ENCODE measurements at places on chromosomes 4 and X.

DNA sequence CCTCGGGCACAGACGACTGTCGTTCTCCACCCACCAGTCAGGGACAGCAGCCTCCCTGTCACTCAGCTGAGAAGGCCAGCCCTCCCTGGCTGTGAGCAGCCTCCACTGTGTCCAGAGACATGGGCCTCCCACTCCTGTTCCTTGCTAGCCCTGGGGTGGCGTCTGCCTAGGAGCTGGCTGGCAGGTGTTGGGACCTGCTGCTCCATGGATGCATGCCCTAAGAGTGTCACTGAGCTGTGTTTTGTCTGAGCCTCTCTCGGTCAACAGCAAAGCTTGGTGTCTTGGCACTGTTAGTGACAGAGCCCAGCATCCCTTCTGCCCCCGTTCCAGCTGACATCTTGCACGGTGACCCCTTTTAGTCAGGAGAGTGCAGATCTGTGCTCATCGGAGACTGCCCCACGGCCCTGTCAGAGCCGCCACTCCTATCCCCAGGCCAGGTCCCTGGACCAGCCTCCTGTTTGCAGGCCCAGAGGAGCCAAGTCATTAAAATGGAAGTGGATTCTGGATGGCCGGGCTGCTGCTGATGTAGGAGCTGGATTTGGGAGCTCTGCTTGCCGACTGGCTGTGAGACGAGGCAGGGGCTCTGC lies 7.9 kb upstream of the MSANTD1 start:
- no peak for DNase-seq

GRCh38 chrX:134971926-134972325 lies 18.9 kb upstream of the SMIM10 start:
- no peak for DNase-seq

DNA sequence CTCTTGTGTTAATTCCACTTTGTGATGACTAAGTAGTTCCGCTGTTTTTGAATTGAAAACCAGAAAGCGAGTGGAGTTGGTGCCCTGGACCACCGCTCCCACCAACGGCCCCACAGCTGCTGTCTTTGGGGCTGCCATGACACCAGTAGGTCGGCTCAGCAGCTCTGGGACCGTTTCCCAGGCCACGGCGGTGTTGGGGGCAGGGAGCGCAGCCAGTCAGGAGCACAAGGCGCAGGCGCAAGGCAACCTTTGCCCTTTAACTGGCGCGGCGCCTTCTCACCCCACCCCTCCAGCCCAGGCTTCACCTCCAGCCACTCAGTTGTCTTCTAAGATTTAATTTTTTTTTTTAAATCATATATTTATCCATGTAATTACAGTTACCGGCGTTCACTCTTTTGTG lies at the start of gene GK2:
TSS of gene GK2 (minus strand) at position 166 of the 400 bp plus-strand sequence. CDS start at position 138, 28 bp downstream.
- no peak for DNase-seq

- DNase-seq = no peak
Measured at GRCh38 chrX:45762699-45763647, 562.3 kb upstream of the DIPK2B start.

DNA sequence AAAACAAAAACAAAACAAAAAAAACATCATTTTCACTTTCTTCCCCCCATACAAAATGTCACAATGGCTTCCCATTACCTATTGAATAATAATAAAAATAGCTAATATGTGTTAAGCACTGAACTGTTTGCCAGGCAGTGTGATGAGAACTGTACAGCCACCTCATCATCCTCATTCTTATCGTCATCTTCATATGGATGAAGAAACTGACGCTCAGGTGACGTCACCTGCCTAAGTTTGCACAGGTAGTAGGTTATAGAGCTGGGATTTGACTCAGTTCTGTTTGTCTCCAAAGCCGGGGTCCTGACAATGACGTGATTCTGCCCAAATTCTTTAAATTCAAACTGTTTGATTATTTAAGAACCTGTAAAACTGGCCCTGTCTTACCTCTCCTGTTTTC lies 150.4 kb upstream of the SMIM10 start:
- no peak for DNase-seq

DNA sequence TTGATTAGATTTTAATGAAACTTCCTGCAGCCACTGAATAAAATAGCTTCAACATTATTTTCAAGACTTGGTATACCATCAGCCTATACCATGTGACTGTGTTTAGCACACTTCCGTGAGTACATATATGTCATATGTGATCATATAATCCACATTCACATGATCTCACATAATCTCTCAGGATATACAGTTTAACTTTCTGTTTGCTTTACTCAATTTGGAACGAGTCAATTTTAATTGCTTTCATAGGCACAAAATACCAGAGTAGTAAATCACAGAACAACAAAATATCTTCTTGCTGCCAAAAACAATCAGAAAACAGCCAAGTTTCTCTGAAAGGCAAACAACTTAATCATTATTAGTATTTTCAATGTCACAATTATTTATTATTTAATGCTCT lies 731.1 kb upstream of the DIAPH2 start:
- no peak for DNase-seq

DNA sequence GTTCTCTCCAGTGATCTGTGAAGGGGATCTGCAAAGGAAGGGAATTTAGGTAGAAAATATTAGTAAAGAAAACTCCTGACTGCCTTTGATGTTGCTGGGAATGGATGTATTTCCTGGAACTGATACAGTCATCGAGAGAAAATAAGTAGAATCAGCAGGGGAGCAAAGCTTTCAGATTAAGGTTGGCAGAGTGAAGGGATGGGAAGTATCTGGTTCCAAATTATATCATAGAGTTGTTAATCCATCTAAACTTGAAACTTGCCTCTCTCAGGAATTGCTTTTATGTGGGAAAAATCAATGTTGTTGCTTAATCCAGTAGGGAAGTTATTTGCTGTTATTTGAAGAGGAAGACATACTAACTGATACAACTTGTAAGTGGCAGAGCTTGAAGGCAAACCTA lies 19.3 kb downstream of the EPHA5 start:
- no peak for DNase-seq

DNA sequence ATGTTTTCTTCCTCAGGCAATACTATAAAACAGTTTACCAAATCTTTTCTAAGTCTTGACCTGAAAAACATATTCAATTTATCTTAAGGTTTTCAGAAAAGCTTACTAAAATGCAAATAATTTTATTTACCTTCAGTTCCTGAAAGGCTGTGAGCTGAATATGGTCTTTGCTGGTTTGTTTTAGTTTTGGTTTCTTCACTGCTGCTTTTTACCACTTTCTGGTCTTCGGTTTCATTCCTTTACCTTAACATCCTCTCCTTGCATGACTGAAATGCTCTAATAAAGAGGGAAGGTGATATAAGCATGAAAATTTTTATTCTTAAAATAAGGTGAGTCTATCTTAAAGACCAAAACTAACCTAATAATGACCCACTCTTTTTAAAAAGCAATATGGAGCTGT lies 97.1 kb upstream of the NRK start:
- no peak for DNase-seq

DNA sequence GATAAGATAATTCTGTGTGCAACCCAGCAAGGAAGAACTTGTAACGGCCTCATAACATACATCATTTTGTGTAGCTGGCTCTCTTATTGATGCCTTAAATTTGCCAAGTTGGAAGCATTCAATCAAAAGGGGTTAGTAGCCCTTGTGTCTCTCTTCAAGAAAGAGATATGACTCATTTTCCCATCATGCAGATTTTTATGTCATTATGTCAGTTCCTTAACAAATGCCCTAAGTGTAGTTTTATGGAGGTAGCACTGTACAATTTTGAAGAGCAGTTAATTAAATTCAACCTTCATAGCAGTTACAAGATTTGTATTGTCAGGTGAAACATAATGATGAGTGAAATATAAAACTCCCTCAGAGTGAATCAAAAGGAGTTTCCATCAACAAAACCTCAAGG lies 215.6 kb downstream of the GRIA3 start:
- no peak for DNase-seq

DNA sequence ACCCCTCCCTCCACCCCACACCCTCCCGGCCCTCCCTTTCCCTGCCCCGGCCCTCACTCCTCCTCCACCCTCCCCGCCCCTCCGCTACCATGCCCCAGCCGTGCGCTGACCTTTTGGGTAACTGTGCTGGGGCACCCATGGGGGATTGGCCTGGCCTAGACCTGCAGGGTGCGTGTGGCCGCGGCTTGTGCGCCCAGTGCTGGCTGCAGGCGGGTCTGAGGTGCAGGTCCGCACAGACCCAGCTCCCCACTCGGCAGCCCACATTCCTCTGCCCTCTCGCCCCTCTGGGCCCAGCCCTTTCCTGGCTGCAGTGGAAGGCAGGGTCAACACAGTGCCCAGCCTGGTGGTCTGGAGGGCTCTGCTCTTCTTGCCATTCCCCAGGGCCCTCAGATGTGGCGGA lies 24.7 kb downstream of the FGFRL1 start:
- DNase-seq = no peak

DNA sequence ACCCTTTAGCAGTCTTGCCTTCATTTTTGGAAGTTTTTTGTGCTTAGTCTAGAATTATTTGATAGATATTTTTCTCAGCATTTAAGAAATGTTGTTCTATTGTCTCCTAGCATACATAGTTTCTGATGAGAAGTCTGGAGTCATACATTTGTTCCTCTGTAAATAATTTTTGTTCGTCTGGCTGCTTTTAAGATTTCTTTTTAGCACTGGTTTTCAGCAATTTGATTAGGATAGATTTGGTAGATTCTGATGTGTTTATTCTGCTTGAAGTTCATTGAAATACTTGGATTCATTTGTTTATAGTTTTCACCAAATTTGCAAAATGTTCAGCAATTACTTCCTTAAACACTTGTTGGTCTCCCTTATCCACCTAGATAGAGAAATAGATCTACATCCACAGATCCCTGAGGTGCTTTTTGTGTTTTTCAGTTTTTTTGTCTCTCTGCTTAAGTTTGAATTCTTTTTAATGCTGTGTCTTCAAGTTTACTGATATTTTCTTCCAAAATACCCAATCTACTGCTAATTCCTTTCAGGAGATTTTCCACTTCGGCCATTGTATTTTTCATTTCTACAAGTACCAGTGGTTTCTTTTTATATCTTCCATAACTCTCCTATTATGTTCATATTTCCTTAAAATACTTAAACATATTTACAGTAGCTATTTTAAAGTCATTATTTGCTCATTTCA lies 64.9 kb downstream of the ABLIM2 start:
- no peak for DNase-seq

DNA sequence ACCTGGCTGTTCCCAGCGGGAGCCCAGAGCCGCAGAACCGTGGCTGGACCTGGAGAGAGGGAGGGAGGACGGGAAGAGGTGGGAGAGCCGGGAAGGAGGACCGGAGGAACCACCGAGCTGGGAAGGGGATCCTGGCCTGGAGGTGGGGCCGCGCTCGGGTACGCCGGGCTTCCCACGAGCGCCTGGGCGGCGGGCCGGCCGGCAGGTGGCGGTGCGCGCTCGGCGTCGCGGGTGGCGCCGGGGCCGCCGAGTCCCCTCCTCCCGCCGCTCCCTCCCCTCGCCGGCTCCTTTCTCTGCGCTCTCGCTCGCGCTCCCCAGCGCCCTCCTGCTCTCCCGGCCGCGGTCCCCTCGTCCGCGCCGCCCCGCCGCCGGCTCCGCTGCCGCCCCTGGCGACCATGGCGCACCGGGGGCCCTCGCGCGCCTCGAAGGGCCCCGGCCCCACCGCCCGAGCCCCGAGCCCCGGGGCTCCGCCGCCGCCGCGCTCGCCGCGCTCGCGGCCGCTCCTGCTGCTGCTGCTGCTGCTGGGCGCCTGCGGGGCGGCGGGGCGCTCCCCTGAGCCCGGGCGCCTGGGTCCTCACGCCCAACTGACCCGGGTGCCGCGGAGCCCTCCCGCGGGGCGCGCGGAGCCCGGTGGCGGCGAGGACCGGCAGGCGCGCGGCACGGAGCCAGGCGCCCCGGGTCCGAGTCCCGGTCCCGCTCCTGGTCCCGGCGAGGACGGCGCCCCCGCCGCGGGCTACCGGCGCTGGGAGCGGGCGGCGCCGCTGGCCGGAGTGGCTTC lies at the start of gene SORCS2:
TSS of gene SORCS2 (plus strand) at position 287 of the 778 bp plus-strand sequence.
- peak; percentile 12 for DNase-seq

DNA sequence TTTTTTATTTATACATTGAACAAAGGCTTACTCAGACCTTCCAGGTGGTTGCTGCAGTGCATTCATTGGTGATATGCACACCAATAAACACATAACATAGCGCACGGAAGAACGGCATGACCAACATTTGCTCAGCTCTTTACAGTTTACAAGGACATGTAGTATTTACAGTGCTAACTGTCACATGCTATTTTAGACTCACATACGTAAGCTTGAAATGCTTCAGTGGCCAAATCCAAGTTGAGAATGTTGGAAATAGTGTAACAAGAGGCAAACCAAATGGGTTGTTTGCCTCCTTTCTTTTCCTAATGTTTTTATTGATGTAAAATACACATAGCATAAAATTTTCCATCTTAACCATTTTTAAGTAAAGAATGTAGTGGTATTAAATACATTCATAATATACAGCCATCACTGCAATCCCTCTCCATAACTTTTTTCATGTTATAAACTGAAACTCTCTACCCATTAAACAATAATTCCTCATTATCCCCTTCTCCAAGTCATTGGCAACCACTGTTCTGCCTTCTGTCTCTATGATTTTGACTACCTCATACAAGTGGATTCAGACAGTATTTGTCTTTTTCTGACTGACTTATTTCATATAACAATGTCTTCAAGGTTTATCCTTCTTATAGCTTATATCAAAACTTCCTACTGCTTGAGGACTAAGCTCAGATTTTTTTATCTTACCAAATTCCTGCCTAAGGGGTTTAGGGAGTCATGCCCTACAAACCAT lies 1722.9 kb upstream of the AGA start:
- no peak for DNase-seq

DNA sequence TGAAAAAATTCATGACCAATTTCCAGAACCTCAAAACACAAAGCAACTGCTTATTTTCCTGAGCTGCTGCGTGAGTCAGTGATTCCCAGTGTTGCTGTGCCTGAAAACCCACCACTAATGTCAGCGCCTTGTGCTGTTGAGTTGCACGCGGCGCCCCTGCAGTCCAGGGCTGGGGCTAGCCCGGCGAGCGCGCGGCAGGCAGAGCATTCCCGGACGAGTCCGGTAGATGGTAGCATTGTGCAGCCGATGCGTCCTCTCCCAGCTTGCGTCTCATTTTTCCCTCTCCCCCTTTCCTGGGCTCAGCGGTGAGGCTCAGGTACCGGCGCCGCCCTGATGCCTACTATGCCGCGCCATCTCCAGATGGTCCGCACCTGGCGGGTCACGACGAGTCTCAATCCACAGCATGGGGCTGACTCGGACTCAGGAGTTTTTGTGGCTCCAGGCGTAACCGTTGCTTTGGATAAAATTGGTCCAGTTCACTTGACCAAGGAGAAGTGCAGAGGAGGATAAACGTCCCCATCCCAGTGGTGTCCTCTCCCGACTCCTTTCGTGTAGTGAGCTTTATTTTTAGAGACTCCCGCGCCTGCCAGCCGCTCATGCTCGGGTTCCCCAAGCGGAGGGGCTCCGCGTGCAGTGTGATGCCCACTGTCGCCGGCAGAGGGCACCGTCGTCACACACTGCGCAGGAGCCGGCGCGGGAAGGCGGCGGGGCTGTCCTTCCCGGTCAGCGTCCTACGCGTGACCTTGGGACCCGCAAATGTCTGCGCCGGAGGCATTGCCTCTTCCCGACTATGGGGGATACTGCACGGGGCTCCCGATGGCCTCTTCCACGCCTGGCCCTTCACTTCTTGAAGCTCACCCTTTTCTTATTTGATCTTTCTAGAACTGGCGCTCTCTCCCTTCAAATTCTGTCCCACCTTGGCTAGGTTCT lies 53.6 kb upstream of the IGFBP7 start:
- DNase-seq = peak; percentile 84

- no peak for DNase-seq
Measured at GRCh38 chr4:829291-829690, 3.4 kb upstream of the CPLX1 start.

GRCh38 chrX:19699151-19699550 lies 183.8 kb upstream of the MAP3K15 start:
- no peak for DNase-seq

GRCh38 chr4:134505511-134505910 lies 303.9 kb upstream of the PABPC4L start:
- no peak for DNase-seq

GRCh38 chrX:41043674-41044345 lies 41.4 kb upstream of the USP9X start:
- no peak for DNase-seq

Data from DMS79 treated with DMSO at 0.1 percent for 48 hours (cell line).